ENCODE measurements at places on chromosomes 3 and 15. TPM values are rescaled to one million over a fixed set of nuclear protein-coding genes. Genes with fewer than 3 reads are reported as not detected.

CDHR4 gene
- total RNA-seq = 0.12 TPM

ZNF860 gene
- total RNA-seq = 1.5 TPM

DUOXA1 gene
- total RNA-seq = 0.30 TPM

PPCDC gene
- 22.7 TPM for total RNA-seq

GPR176 gene
- 8.8 TPM for total RNA-seq

RARB gene
- 6.7 TPM for total RNA-seq

CPB1 gene
- not detected for total RNA-seq

NEK10 gene
- 0.66 TPM for total RNA-seq

UBE2E2 gene
- total RNA-seq = 52.9 TPM

CFAP100 gene
- not detected for total RNA-seq

SLC26A6 gene
- 13.3 TPM for total RNA-seq

SIDT1 gene
- 0.32 TPM for total RNA-seq

TNIK gene
- total RNA-seq = 2.0 TPM

CNBP gene
- 350 TPM for total RNA-seq

GCSAM gene
- not detected for total RNA-seq

GPR15 gene
- not detected for total RNA-seq

GABRR3 gene
- not detected for total RNA-seq

WWTR1 gene
- 142 TPM for total RNA-seq

ATP6V1A gene
- total RNA-seq = 15.4 TPM

NR2E3 gene
- 0.34 TPM for total RNA-seq

UACA gene
- 26.4 TPM for total RNA-seq

CCR4 gene
- 0.03 TPM for total RNA-seq

CATSPER2 gene
- total RNA-seq = 0.24 TPM

RNF123 gene
- total RNA-seq = 14.6 TPM

CCR8 gene
- total RNA-seq = not detected

FBXL2 gene
- total RNA-seq = 7.0 TPM

DZIP1L gene
- total RNA-seq = 11.0 TPM

TMEM115 gene
- 49.8 TPM for total RNA-seq

ZBBX gene
- total RNA-seq = not detected

CCDC39 gene
- total RNA-seq = not detected

GOLGA8T gene
- total RNA-seq = 1.6 TPM

RAB5A gene
- 46.5 TPM for total RNA-seq

RAD51 gene
- total RNA-seq = 17.9 TPM

SAMMSON gene
- total RNA-seq = not detected

ZIC1 gene
- total RNA-seq = 0.01 TPM

ILDR1 gene
- not detected for total RNA-seq

ITIH1 gene
- total RNA-seq = not detected
